ENCODE measurements at places on chromosomes 2 and 18.

DNA sequence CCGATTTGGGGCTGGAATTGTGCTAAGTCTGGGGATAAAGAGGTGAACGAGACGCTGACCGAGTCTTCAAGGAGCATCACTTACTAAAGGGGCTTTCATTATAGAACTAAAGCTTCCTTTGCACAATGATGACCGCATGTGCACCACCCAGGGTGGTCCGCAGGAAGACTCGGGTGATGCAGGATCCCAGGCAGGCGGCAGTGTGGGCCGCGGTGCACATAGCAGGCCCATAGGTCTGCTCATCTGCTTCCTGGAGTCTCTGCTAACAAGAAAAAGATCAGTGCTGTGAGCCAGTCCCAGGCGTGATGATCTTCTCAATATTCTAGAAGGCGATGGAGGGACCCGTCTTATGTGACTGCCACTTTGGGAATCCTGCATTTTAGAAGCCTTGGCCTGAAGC is 122.8 kb downstream of the PXDN start:
- H3K27ac ChIP-seq: no peak overlapping the region
- no peaks in the 10 kb centered on the region for H3K36me3 ChIP-seq
- H3K4me1 ChIP-seq: no peaks in the 10 kb centered on the region
- DNase-seq: no peak
- H3K27me3 ChIP-seq: peaks cover 2% of the 10 kb centered on the region

DNA sequence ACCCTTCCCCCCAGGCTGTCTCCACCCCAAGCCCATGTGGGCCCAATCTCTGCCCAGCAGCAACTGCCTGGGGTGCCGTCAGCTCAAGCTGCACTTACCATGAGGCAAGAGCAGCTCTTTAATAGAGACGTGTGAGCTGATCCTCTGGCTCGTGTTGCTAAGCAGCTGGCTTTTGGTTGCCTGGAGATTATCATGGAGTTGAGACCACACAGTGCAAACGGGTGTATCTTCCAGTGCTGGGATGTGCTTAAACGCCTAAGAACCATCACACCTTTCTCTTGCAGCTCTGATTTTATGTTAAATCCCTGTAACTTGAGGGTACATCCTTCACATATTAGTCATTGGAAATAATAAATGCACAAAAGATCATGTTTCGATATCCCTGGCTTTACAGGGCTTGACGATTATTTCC is 271.1 kb downstream of the PRKCE start:
- no peak overlapping the region for H3K4me3 ChIP-seq
- H3K36me3 ChIP-seq: no peaks in the 10 kb centered on the region
- H3K27me3 ChIP-seq: no peaks in the 10 kb centered on the region
- no peak overlapping the region for H3K27ac ChIP-seq
- H3K4me1 ChIP-seq: no peaks in the 10 kb centered on the region

DNA sequence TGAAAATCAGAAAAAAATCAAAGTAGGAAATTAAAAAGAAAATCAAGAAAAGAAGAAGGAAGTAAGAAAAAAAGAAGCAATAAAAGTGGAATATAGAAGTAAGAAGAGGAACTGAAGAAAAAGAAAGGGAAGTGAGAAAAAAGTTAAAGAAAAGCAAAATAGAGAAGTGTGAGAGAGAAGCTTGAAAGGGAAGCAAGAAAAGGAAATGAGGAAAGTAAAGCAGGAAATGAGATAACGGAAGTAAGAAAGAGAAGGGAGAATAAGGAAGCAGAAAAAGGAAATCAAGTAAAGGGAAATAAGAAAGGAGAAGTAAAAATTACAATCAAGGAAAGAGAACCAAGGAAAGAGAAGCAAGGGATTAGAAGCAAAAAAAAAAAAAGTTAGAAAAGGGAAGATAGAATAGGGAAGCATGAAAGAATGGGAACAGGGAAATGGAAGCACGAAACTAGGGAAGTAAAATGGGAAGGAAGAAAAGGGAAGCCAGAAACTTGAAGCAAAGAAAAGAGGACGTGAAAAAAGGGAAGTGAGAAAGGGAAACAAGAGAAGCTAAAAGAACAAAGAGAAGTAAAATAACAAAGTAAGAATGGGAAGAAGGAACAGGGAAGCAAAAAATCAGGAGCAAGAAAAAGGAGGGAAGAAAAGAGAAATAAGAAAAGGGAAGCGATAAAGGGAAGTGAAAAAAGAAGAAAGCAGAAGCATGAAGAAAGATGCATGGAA is 243.3 kb upstream of the NCKAP5 start:
- no peaks in the 10 kb centered on the region for H3K4me1 ChIP-seq
- no peak for DNase-seq

- no peaks in the 10 kb centered on the region for H3K4me1 ChIP-seq
- H3K4me3 ChIP-seq: no peak overlapping the region
- H3K27me3 ChIP-seq: peaks cover 4% of the 10 kb centered on the region
- H3K36me3 ChIP-seq: no peaks in the 10 kb centered on the region
- no peak overlapping the region for H3K27ac ChIP-seq
Measured at GRCh38 chr18:61336766-61337165, 3.5 kb downstream of the CDH20 start.

GRCh38 chr2:18682681-18683080 is 93.3 kb upstream of the NT5C1B start:
- DNase-seq: no peak
- no peaks in the 10 kb centered on the region for H3K4me1 ChIP-seq
- no peak overlapping the region for H3K4me3 ChIP-seq
- no peaks in the 10 kb centered on the region for H3K27me3 ChIP-seq
- H3K36me3 ChIP-seq: no peaks in the 10 kb centered on the region
- H3K27ac ChIP-seq: no peak overlapping the region

DNA sequence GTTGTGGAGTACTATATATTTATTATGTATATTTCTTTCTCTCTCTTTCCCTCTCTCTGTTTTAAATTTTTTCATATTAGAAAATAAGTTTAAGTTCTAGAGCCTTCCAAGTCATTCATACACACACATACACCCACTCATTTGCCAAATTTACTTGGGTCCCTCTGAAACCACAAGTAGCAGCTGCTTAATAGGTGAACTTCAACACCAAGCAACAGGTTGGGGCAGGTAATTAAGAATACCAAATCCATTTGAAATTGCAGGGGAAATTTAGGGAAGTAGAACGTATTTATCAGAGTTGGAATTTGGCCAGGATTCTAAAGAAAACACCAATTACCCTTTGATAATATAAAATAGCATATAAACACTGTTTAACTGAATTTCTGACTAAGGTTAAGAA is 75.0 kb upstream of the RBBP8 start:
- H3K27ac ChIP-seq: no peak overlapping the region
- no peak overlapping the region for H3K4me3 ChIP-seq
- H3K36me3 ChIP-seq: no peaks in the 10 kb centered on the region
- H3K27me3 ChIP-seq: peaks cover 4% of the 10 kb centered on the region
- DNase-seq: no peak

GRCh38 chr2:9895669-9896590 is 52.7 kb downstream of the TAF1B start:
- peaks cover 11% of the 10 kb centered on the region for H3K4me1 ChIP-seq
- peaks cover 14% of the 10 kb centered on the region for H3K36me3 ChIP-seq
- no peak for DNase-seq
- H3K27me3 ChIP-seq: no peaks in the 10 kb centered on the region

GRCh38 chr2:160427629-160428404 is 65.8 kb downstream of the RBMS1 start:
- H3K36me3 ChIP-seq: peaks cover 2% of the 10 kb centered on the region
- H3K27ac ChIP-seq: peak overlapping the region; percentile 94
- peak; percentile 64 for DNase-seq
- H3K4me3 ChIP-seq: peak overlapping the region; percentile 89

- H3K36me3 ChIP-seq: peaks cover 21% of the 10 kb centered on the region
- peak; percentile 39 for DNase-seq
- no peak overlapping the region for H3K27ac ChIP-seq
- H3K4me3 ChIP-seq: no peak overlapping the region
Measured at GRCh38 chr2:24690524-24690923, 102.7 kb downstream of the PTRHD1 start.

DNA sequence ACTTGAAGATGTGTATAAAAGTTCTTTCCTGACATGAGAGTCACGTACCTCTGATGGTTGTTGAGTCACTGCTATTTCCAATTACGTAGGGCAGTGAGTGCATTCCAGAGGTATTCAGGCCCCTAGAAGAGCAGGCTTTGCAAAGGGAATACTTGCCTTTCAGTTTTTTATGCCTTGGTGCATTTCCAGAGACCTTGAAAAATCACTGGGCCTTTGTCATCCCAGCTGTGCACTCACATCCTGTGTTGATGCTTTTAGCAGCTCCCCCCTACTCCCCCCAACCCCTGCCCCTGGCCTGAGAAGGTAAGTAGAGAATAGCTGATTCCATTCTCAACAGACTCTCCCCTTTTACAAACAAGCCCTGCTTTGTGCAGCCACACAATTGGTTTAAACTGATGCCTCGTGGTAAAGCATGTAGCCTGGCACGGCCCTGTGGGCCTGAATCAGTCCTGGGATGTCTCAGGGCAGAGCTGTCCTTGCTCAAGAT is 174.2 kb downstream of the PRPF40A start:
- H3K27me3 ChIP-seq: no peaks in the 10 kb centered on the region
- no peak overlapping the region for H3K27ac ChIP-seq
- H3K36me3 ChIP-seq: no peaks in the 10 kb centered on the region
- no peaks in the 10 kb centered on the region for H3K4me1 ChIP-seq
- no peak overlapping the region for H3K4me3 ChIP-seq
- no peak for DNase-seq

- peak overlapping the region; percentile 85 for H3K4me3 ChIP-seq
- no peak for DNase-seq
Measured at GRCh38 chr2:96856776-96857666, 795 bp downstream of the ANKRD39 start.

DNA sequence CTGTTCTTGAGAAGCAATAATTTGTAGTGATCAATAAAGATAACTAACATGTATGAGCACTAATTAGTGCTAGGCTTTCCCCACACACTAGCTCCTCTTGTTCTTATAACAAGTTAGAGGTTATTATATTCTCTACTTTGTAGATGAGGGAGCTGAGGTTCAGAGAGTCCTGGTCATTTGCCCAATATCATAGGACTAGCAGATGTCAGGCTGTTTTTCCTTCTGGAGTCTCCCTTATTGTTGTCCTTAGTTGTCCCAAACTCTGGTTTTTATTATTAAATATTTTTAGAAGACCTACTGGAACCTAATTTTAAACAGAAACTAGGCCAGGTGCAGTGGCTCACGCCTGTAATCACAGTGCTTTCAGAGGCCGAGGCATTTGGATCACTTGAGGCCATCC is 16.5 kb upstream of the TTC39C start:
- H3K4me1 ChIP-seq: peaks cover 65% of the 10 kb centered on the region
- DNase-seq: no peak
- peaks cover 9% of the 10 kb centered on the region for H3K27me3 ChIP-seq
- H3K27ac ChIP-seq: no peak overlapping the region

GRCh38 chr2:26938399-26939118 is 31.9 kb upstream of the MAPRE3 start:
- H3K27me3 ChIP-seq: peaks cover 4% of the 10 kb centered on the region
- H3K4me1 ChIP-seq: no peaks in the 10 kb centered on the region
- no peaks in the 10 kb centered on the region for H3K36me3 ChIP-seq
- H3K27ac ChIP-seq: no peak overlapping the region

GRCh38 chr18:55452123-55452611 is 135.8 kb downstream of the TCF4 start:
- peaks cover 25% of the 10 kb centered on the region for H3K4me1 ChIP-seq
- H3K36me3 ChIP-seq: no peaks in the 10 kb centered on the region
- no peak overlapping the region for H3K27ac ChIP-seq
- H3K27me3 ChIP-seq: no peaks in the 10 kb centered on the region

- no peaks in the 10 kb centered on the region for H3K36me3 ChIP-seq
- H3K4me3 ChIP-seq: no peak overlapping the region
- peaks cover 2% of the 10 kb centered on the region for H3K27me3 ChIP-seq
- no peak for DNase-seq
- H3K4me1 ChIP-seq: no peaks in the 10 kb centered on the region
- H3K27ac ChIP-seq: no peak overlapping the region
Measured at GRCh38 chr18:41128545-41128944, 826.5 kb upstream of the PIK3C3 start.

GRCh38 chr2:228652366-228652765 is 470.9 kb upstream of the SPHKAP start:
- no peak overlapping the region for H3K27ac ChIP-seq
- no peak overlapping the region for H3K4me3 ChIP-seq
- no peaks in the 10 kb centered on the region for H3K4me1 ChIP-seq
- no peak for DNase-seq
- no peaks in the 10 kb centered on the region for H3K36me3 ChIP-seq
- no peaks in the 10 kb centered on the region for H3K27me3 ChIP-seq

GRCh38 chr2:104826016-104826415 is 27.9 kb upstream of the POU3F3 start:
- H3K27me3 ChIP-seq: peaks cover 4% of the 10 kb centered on the region
- H3K4me3 ChIP-seq: no peak overlapping the region
- no peak for DNase-seq
- no peaks in the 10 kb centered on the region for H3K4me1 ChIP-seq

- DNase-seq: no peak
- H3K27me3 ChIP-seq: peaks cover 34% of the 10 kb centered on the region
- H3K36me3 ChIP-seq: peaks cover 3% of the 10 kb centered on the region
- peaks cover 18% of the 10 kb centered on the region for H3K4me1 ChIP-seq
- no peak overlapping the region for H3K27ac ChIP-seq
- H3K4me3 ChIP-seq: peak overlapping the region; percentile 62
Measured at GRCh38 chr2:178193496-178193822, 853 bp upstream of the OSBPL6 start.

GRCh38 chr2:221426929-221427328 is 145.2 kb downstream of the EPHA4 start:
- no peaks in the 10 kb centered on the region for H3K4me1 ChIP-seq
- H3K27me3 ChIP-seq: no peaks in the 10 kb centered on the region
- no peak overlapping the region for H3K4me3 ChIP-seq
- no peak overlapping the region for H3K27ac ChIP-seq
- no peak for DNase-seq
- peaks cover 26% of the 10 kb centered on the region for H3K36me3 ChIP-seq

DNA sequence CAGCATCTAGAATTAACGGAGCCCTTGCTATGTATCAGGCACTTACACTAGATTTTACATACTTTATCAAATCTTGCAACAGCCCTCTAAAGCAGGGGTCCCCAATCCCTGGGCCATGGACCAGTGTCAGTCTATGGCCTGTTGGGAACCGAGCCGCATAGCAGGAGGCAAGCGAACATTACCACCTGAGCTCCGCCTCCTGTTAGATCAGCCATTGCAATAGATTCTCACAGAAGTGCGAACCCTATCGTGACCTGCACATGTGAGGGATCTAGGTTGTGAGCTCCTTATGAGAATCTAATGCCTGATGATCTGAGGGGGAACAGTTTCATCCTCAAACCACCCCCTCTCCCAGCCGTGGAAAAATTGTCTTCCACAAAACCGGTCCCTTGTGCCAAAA is 13.4 kb downstream of the DNAJB2 start:
- peaks cover 10% of the 10 kb centered on the region for H3K4me1 ChIP-seq
- peak overlapping the region; percentile 87 for H3K27ac ChIP-seq
- no peaks in the 10 kb centered on the region for H3K27me3 ChIP-seq
- DNase-seq: no peak
- H3K4me3 ChIP-seq: peak overlapping the region; percentile 35
- no peaks in the 10 kb centered on the region for H3K36me3 ChIP-seq
